ENCODE measurements at places on chromosomes 7 and 10.

DNA sequence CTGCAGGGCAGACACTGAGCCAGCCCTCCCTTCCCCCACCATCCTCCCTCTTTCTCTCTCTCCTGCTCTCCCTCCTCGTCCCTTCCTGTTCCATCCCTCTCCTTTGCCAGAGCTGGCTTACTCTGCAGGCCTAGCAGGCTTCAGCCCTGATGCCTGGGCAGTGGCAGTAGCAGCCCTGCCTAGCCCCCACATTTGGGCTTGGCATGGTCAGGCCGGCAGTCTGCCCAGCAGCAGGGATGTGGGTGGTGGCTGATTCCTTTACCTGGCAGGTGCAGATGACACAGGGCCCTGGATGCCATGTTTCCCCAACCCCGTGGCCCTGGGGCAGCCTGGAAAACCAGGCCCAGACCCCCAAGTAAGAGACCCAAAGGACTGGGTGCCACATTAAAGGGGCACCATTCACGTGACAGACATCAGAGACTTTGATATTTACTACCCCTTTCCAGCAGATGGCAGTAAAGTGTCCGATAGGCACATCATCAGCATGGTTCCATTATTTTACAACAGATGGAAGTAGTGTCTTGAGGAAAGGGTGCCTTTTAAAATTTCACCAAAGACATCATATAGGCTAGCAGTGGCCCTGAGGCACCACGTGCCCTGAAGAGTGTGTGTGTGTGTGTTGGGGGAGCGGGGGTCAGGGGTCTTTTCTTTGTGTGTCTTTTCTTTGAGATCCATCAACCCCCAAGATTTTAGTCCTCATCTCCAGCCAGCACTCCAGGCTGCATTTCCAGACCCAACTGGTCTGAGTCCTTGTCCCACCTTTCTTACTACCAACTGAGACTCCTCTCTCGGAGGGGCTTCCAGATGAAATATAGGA, 5.9 kb downstream of the KCP start:
- DNase-seq = no peak

DNA sequence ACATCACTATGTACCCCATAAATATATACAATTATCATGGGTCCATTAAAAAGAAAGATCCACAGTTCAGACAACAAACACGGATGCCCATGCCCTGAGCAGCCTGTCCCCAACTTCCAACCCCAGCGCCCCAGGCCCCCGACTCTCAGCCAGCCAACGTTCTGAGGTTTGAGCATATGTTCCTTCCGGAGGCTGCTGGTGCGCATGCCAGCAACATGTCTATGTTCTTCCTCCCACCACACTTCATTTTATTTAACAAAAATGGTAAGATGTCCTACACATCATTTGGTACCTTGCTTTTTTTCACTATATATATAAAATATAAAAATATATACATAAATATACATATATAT, 250.9 kb downstream of the MAD1L1 start:
- no peak for DNase-seq

DNA sequence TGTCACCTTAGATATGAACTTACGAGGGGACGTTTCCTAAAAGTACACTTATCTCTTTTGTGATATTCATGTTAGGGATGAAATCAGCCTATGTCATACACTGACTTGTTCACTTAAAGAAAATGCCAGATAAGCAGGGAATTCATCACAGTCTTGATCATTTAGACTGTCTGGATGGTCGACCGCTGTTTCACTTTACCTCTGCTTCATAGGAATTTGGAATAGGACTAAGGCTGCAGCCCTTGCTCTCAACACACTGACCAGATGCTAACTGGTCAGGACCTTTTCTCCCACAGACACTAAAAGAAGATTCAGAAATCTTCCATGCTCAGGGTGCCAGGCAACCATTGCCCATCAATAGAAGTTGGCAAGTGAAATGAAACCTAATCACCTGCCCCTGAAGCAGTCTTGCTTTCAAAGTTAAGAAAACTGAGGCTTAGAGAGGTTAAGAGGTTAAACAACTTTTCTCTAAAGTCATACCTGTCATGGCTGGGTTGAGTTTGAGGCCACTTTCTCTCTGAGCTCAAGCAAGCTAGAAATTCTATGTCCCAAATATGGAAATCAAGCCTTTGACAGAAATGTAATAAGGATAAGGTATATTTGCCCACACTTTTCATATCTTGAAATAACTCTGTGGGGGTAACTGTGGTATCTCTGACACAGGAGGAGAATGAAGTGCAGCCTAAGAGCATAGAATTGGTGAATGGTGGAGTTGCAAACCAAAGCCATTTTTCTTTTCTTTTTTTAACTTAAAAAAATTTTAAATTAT, 77.1 kb downstream of the MAP3K8 start:
- no peak for DNase-seq

- no peak for DNase-seq
Measured at GRCh38 chr10:7576340-7576739, 90.4 kb downstream of the ITIH5 start.

GRCh38 chr10:105963334-105963884, 1201.1 kb downstream of the SORCS1 start:
- DNase-seq = no peak
